CD4-positive, alpha-beta T cell (primary cell): ENCODE measurements at places on chromosomes 2 and 18. TPM values are rescaled to one million over a fixed set of nuclear protein-coding genes. Genes with fewer than 3 reads are reported as not detected.

DNA sequence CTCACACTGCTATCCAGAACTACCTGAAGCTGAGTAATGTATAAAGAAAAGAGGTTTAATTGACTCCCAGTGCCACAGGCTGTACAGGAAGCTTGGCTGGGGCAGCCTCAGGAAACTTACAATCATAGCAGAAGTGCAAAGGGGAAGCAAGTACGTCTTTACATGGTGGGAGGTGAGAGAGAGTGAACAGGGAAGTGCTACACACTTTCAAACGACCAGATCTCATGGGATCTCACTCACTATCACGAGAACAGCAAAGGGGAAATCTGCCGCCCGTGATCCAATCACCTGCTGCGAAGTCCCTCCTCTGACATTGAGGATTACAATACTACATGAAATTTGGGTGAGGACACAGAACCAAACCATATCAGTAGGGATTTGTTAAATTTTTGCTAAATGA is 150.4 kb upstream of the NXPH2 start:
- H3K4me1 ChIP-seq: no peaks in the 10 kb centered on the region
- no peaks in the 10 kb centered on the region for H3K27me3 ChIP-seq
- H3K36me3 ChIP-seq: no peaks in the 10 kb centered on the region
- no peak overlapping the region for H3K27ac ChIP-seq
- no peak overlapping the region for H3K4me3 ChIP-seq
- DNase-seq: no peak

The PIEZO2 gene
- total RNA-seq: not detected

The UGT1A1 gene
- total RNA-seq: not detected

The SLC30A3 gene
- total RNA-seq: not detected

GRCh38 chr2:185436787-185437372 is 301.7 kb upstream of the FSIP2 start:
- H3K27ac ChIP-seq: no peak overlapping the region
- H3K4me1 ChIP-seq: no peaks in the 10 kb centered on the region
- no peaks in the 10 kb centered on the region for H3K27me3 ChIP-seq
- no peak for DNase-seq

- no peak overlapping the region for H3K27ac ChIP-seq
- H3K27me3 ChIP-seq: no peaks in the 10 kb centered on the region
- DNase-seq: no peak
- H3K4me3 ChIP-seq: no peak overlapping the region
- H3K36me3 ChIP-seq: no peaks in the 10 kb centered on the region
Observed at GRCh38 chr18:79859314-79859713, 61.6 kb downstream of the KCNG2 start.

DNA sequence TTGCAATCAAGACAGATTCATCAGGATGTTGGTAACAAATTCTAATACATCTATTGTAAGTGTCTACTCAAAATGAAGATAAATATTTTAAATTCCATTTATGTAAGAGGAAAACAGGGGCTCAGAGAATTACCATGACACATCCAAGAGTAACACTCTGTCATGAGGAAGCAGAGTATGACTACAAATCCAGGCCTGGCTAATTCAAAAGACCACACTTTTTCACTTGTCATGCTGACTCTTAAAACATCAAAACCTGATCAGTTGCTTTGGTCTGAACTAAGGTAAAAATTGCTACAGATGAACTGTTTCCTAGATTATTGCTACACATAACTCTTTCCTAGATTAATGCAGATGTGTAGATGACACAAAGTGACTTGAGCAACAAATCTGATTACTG is 880.6 kb downstream of the TSN start:
- no peaks in the 10 kb centered on the region for H3K27me3 ChIP-seq
- no peak for DNase-seq
- H3K4me3 ChIP-seq: no peak overlapping the region
- no peaks in the 10 kb centered on the region for H3K36me3 ChIP-seq

The CFC1 gene
- not detected for total RNA-seq
